Bronchial smooth muscle cell (primary cell): ENCODE measurements at places on chromosomes 2 and 18. TPM values are rescaled to one million over a fixed set of nuclear protein-coding genes. Genes with fewer than 3 reads are reported as not detected.

DES gene
- total RNA-seq, result 2.4 and 2.7 TPM in 2 replicates

CTAGE1 gene
- not detected in 2 replicates for total RNA-seq

MYO7B gene
- not detected in 2 replicates for total RNA-seq

LCT gene
- under 0.01 and 0.09 TPM in 2 replicates for total RNA-seq

VIT gene
- total RNA-seq, result 1.3 and 10.0 TPM in 2 replicates

SPHKAP gene
- total RNA-seq, result 0.09 TPM in 1 of 2 replicates, not detected in the other

ST8SIA5 gene
- 0.16 TPM in 1 of 2 replicates, not detected in the other for total RNA-seq

RBM44 gene
- total RNA-seq, result 0.16 and 0.17 TPM in 2 replicates

ANKRD30BL gene
- total RNA-seq, result not detected in 2 replicates

CPS1 gene
- total RNA-seq, result 9.1 and 34.6 TPM in 2 replicates

SKOR2 gene
- total RNA-seq, result not detected in 2 replicates

SERPINB4 gene
- not detected in 2 replicates for total RNA-seq

RAB3GAP1 gene
- 74.3 and 74.7 TPM in 2 replicates for total RNA-seq

ELOA2 gene
- under 0.01 TPM in 1 of 2 replicates, not detected in the other for total RNA-seq

SP3 gene
- total RNA-seq, result 77.9 and 83.8 TPM in 2 replicates

TRIM54 gene
- total RNA-seq, result 0.09 TPM in 1 of 2 replicates, not detected in the other

MOCOS gene
- 2.2 and 4.3 TPM in 2 replicates for total RNA-seq

ACTG2 gene
- 0.60 and 0.95 TPM in 2 replicates for total RNA-seq

CCDC68 gene
- under 0.01 and 6.9 TPM in 2 replicates for total RNA-seq

ZEB2 gene
- total RNA-seq, result 38.0 and 84.7 TPM in 2 replicates

C2orf92 gene
- 1.4 TPM in 2 replicates for total RNA-seq

LIMS3 gene
- total RNA-seq, result 0.34 and 1.6 TPM in 2 replicates

EFEMP1 gene
- total RNA-seq, result 267 and 520 TPM in 2 replicates

CHST10 gene
- total RNA-seq, result 4.9 and 6.3 TPM in 2 replicates

CNGA3 gene
- total RNA-seq, result 0.16 TPM in 1 of 2 replicates, not detected in the other

TGOLN2 gene
- 50.0 and 80.5 TPM in 2 replicates for total RNA-seq

ASB18 gene
- not detected in 2 replicates for total RNA-seq

GPR35 gene
- total RNA-seq, result 0.32 and 0.52 TPM in 2 replicates

DQX1 gene
- total RNA-seq, result 0.16 TPM in 1 of 2 replicates, not detected in the other

SERPINB7 gene
- 0.79 TPM in 1 of 2 replicates, not detected in the other for total RNA-seq

TFCP2L1 gene
- total RNA-seq, result not detected in 2 replicates

EFR3B gene
- total RNA-seq, result 0.26 and 0.47 TPM in 2 replicates

REV1 gene
- 23.6 and 25.6 TPM in 2 replicates for total RNA-seq

GALNT14 gene
- 0.17 TPM in 1 of 2 replicates, not detected in the other for total RNA-seq

ZBTB7C gene
- total RNA-seq, result under 0.01 TPM in 1 of 2 replicates, not detected in the other

CD207 gene
- total RNA-seq, result 0.09 TPM in 1 of 2 replicates, not detected in the other
